Parietal lobe (tissue), 2 donors: ENCODE measurements at places on chromosomes 4 and X. TPM values are rescaled to one million over a fixed set of nuclear protein-coding genes. Genes with fewer than 3 reads are reported as not detected.

Gene MRPS18C
- 29.7 TPM for total RNA-seq

Gene FAM9C
- not detected for total RNA-seq

Gene TRAM1L1
- total RNA-seq: 21.6 TPM

Gene GLRB
- 37.9 TPM for total RNA-seq

Gene ADH6
- not detected for total RNA-seq

Gene HTT-AS
- total RNA-seq: not detected

Gene SFRP2
- total RNA-seq: 1.6 TPM

Gene GPR50
- total RNA-seq: not detected

Gene CFP
- 1.3 TPM for total RNA-seq

Gene PRSS12
- 88.3 TPM for total RNA-seq

Gene OPHN1
- 57.9 TPM for total RNA-seq

Gene POU3F4
- 18.8 TPM for total RNA-seq

Gene MAML3
- total RNA-seq: 11.9 TPM

Gene SLC6A14
- not detected for total RNA-seq
